M059J (cell line): ENCODE measurements at places on chromosomes 3 and 15. TPM values are rescaled to one million over a fixed set of nuclear protein-coding genes. Genes with fewer than 3 reads are reported as not detected.

Gene STRIT1
- total RNA-seq, result not detected in 2 replicates

Gene WDR72
- total RNA-seq, result not detected in 2 replicates

Gene ACKR4
- 0.20 and 0.44 TPM in 2 replicates for total RNA-seq

Gene CRYGS
- total RNA-seq, result 0.47 and 0.57 TPM in 2 replicates

Gene IL17RE
- 0.05 and 0.15 TPM in 2 replicates for total RNA-seq

Gene GOLGA6L7
- not detected in 2 replicates for total RNA-seq

DNA sequence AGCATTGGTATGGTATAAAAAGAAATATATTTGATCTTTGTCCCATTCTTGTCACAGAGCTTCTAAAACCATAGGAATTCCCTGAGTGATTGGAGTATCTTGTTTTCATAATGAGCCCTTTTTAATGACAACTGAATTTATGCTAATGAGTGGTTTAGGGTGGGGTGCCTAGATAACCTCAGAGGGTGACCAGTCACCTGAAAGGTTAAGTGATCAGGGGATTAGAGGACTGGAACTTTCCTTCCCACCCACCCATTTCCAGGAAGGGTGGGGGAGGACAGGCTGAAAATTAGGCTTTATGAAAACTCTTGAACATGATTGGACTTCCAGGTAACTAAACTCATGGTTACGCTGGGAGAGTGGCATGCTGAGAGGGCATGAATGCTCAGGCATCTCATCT, 8.5 kb downstream of the MFN1 start:
- no peak for DNase-seq

DNA sequence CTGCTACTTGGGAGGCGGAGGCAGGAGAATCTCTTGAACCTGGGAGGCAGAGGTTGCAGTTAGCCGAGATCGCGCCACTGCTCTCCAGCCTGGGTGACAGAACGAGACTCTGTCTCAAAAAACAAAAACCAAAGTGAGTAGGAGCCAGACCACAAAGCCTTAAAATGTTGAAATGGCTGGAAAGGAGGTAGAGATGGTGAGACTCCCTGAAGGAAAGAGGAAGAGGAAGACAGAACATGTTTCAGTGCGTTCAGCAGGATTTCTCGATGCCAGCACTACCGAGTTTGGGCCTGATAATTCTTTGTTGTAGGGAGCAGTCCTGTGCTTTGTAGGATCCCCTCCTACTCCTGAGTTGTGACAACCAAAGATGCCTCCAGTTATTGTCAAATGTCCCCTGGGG, 189.9 kb downstream of the AKAP13 start:
- DNase-seq, result no peak

DNA sequence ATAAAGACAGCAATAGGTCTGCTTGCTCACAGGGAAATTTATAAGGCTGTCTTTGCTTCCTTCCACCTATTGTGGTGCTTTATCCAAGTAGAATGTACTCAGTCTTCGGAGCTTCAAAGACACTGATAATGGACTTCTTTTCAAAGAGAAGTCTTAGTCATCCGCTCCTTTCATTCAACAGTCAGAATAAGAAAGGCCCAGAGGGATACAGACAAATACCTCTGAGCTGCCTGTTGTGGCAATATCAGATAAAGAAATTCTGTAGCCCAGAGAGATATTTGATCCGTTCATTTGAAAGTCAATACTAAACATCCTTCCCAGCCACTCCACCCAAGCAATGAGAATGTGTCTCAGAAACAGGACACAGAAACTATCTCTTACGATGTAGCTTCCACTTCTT, 110.0 kb downstream of the FHIT start:
- no peak for DNase-seq

GRCh38 chr15:56732886-56733135, 498 bp downstream of the ZNF280D start:
- DNase-seq, result no peak

GRCh38 chr3:195543500-195544229, 540 bp upstream of the PPP1R2 start:
- DNase-seq, result no peak

DNA sequence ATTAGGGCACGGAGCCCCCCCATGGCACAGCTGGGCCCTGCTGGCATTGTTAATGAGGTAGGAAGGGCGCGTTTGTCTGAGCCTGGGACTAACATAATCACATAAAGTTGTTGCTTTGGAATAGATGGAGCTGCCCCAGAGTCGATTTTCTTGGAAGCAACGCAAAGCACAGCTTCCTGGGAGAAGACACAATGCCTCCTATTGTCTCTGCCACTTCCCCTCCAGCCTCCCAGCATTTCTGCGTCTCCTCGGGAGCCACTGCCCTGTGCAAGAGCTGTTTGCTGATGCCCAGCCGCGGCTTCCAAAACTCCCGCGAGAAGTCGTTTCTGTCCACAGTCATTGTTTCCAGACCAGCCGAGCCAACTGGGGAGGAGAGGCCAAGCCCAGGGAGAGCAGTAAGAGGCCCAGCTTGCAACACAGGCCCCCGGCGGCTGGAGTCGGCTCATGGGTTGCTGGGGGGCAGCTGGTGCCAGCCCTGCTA, 18.1 kb upstream of the ALDH1A3 start:
- DNase-seq, result no peak

GRCh38 chr15:35911052-35911777, 365.2 kb upstream of the DPH6 start:
- no peak for DNase-seq

GRCh38 chr3:114527036-114527644, 233.3 kb downstream of the TIGIT start:
- peak; percentile 31 for DNase-seq

DNA sequence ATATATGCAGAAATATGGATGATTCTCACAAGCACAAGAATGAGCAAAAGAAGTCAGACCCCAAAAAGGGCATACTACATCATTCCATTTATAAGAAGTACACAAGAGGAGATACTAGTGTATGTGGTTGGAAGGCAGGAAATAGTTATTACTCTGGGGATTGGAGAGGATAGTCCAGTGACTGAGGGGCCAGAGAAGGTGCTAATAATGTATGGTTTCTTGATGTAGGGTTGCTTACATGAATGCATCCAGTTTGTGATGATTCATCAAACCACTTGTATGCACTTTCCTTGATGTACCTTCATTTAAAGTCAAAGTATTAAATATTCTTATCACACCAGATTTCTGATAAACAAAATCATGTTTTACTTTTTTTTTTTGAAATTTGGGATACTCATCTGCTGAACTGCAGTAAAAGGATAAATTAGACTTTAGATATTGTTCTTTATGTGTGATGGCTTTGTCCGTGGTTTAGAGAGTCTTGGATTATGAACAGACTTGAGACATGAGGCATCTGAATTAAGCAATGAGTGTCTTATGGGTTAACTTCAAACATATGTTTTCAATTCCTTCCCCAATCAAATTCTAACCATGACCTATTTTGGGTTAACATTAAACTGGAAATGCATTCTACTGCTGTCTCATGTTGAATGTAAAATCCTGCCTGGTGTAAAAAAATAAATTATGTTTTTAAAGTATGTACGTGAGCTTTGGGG, 171.2 kb downstream of the SEMA6D start:
- no peak for DNase-seq

DNA sequence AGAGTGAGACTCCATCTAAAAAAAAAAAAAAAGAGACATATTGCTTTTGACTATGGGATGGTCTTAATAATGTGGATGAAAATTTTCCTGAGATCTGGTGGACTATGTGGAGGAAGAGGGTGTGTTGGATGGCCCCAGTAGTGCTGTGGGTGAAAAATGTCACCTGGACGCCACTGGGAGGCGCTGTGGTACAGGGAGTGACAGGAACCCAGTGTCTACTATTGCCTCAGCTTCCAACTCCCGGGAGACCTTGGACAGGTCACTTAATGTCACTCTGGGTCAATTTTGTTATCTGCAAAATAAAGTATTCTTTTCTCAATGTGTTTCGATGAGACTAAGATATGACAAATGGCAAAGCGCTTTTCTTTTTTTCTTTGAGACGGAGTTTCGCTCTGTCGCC, 27.7 kb upstream of the DCP1A start:
- peak; percentile 50 for DNase-seq

GRCh38 chr3:50162034-50162883, 7.1 kb downstream of the SEMA3F start:
- DNase-seq, result no peak

GRCh38 chr3:132362329-132362728, 45.1 kb downstream of the ACP3 start:
- DNase-seq, result no peak

GRCh38 chr15:96692826-96693225, 362.3 kb downstream of the NR2F2 start:
- no peak for DNase-seq

DNA sequence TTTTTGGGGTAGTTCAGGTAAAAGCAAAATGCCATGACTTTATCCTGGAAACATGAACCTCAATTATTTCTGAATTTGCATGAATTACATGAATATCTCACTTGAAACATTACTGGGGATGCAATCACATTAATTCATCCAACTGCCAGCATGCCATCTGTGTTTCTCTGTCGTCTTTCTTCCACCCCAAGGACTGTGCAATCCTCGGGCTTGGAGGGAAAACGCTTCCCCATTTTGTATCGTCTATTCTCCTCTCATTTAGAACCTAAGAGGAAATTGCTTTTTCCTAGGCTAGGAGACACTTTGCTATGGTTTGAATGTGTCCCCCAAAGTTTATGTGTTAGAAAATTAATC, 109.4 kb downstream of the SQOR start:
- no peak for DNase-seq

- DNase-seq, result no peak
Measured at GRCh38 chr3:45297331-45297730, 71.2 kb upstream of the TMEM158 start.
